ENCODE measurements at places on chromosomes 1 and 21.

- peak; percentile 23 for DNase-seq
These were observed 798 bp downstream of the ZBED6 start for GRCh38 chr1:203796236-203796605.

DNA sequence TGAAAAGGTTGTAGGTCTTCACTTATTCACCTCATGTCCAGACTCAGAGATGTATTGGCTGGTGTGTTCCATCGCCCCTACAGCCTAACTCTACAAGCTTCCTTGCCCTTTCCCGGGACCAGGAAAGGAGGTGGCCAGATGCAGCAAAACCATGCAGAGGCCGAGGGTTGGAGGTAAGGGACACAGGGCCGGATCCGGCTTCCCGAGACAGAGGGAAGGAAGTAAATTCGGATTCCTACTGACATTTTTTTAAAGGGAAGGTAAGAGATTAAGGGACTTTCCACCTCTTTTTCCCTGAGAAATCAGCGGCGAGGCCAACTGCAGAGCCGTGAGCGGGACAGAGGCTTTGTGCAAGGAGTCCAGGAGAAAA, 12.7 kb downstream of the EPHA10 start:
- DNase-seq: no peak

- no peak for DNase-seq
These were observed 6.2 kb downstream of the PROX1 start for GRCh38 chr1:213993929-213994328.

DNA sequence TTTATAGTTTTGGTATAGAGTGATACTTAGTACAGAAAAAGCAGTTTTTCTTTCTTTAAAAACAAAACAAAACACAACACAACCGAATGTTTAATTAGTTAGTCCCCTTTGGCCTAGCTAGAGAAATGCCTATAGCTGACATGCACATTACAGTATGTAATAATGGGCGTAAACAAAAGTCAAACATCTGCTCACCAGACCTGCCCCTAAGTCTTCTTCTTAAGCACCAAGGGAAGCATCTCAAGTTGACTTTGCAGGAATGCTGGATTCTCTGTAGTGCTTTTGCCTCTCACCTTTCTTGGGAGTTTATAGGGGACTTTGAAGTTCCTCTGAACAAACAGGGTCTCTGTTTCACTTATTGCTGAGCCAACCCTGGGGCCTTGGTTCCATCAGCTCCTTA, 143.7 kb downstream of the TM2D1 start:
- DNase-seq: no peak

- no peak for DNase-seq
These were observed 39.5 kb upstream of the CYP4X1 start for GRCh38 chr1:46983830-46984586.

- DNase-seq: no peak
These were observed 29.1 kb upstream of the NEK2 start for GRCh38 chr1:211704543-211704942.

DNA sequence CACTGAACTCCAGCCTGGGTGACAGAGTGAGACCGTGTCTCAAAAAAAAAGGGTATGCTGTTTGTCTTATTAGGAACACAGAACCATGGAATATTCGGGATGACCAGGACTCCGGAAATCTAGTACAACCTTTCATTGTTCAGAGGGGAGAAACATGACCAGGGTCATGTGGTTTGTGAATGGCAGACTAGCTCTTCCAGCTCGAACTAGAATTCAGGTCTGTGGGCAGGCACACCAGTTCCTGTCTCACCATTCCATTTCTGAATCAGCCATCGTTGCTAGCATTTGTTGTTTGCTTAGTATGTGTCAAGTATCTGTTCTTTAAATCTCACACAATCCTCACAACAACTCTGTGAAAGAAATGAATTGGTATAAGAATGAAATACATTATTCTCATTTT, 50.9 kb downstream of the MDM4 start:
- no peak for DNase-seq

- no peak for DNase-seq
These were observed 12.5 kb downstream of the PIP5K1A start for GRCh38 chr1:151210830-151211229.

GRCh38 chr21:25370311-25370744, 237.0 kb downstream of the MRPL39 start:
- no peak for DNase-seq

DNA sequence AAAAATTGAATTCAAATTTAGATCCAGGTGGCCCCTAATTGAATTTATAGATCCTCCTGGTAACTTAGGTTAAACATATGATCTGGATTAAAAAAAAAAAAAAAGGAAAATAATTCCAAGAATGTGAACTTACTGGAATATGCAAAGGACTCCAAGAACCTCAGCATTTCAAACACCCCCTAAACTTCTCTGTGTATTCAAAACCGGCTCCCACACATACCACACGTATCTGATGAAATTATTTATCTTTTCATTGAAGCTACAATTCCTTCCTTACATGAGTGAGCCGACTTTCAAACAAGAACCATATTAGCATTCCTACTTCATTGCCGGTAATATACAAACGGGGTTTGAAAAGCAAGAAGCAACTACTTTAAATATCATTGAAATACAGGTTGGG, 61.4 kb upstream of the FMN2 start:
- no peak for DNase-seq

GRCh38 chr1:230548357-230548756, 93.9 kb upstream of the COG2 start:
- DNase-seq: no peak

DNA sequence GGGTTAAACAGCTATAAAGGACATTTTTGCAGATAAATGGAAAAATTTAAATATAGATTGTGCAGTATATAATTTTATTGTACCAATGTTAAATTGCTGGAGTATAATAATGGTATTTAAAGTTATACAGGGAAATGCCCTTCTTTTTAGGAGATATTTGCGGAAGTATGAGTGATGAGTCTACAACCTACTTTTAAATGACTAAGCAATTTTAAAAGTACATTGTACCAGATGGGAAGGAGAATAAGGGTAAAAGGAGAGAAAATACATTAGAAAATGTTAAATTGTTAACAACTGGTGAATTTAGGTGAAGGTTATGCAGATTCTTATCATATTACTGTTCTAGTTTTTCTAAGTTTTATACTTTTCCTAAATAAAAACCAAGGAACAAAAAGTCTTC, 91.8 kb downstream of the ZZZ3 start:
- no peak for DNase-seq

- DNase-seq: no peak
These were observed 315.3 kb upstream of the DUSP10 start for GRCh38 chr1:222057162-222057561.

DNA sequence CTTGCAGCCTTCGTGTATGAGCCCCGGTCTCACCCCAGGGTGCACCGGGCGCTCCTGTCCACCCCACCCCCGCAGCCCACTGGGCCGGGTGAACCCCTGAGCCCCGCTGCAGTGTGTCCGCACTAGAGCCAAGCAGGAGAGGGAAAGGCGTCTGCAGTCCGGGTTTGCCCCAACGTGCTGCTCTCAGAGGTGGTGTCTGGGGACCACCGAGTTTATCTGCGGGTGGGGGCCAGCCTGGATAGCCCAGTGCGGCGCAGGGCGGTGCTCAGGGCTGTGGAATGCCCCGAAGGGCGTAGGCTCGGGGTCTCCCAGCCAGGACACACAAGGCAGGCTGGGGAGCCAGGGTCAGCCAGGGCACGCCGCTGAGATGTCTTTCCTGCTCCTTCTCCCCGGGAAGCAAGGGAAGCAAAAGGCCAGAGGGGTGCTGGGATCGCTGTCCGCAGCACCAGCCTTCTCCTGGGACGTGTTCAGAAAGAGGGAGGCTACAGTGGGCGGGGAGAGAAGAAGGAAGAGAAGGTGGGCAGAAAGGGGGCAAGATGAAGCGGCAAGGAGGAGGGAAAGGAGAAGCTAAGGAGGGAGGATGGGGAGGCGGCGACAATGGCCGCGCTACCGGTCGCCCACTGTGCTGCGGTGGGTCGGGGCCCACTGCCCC, 56.6 kb downstream of the MAB21L3 start:
- DNase-seq: no peak

- DNase-seq: no peak
These were observed 18.7 kb downstream of the PRKCZ start for GRCh38 chr1:2068951-2069350.
